K562 (cell line): ENCODE measurements at places on chromosomes 2 and 18. TPM values are rescaled to one million over a fixed set of nuclear protein-coding genes. Genes with fewer than 3 reads are reported as not detected.

The PFN4 gene
- total RNA-seq = 0.16 and 0.56 TPM in 2 replicates

- H3K4me3 ChIP-seq = no peak overlapping the region
- no peaks in the 10 kb centered on the region for H3K4me1 ChIP-seq
- H3K27me3 ChIP-seq = no peaks in the 10 kb centered on the region
Observed at GRCh38 chr2:160826496-160826895, 332.9 kb upstream of the RBMS1 start.

GRCh38 chr2:187055463-187055862 lies 206.5 kb upstream of the ZSWIM2 start:
- H3K36me3 ChIP-seq = no peaks in the 10 kb centered on the region
- H3K27ac ChIP-seq = no peak overlapping the region

The ELOA2 gene
- total RNA-seq = not detected in 2 replicates

- H3K4me3 ChIP-seq = no peak overlapping the region
- no peak for DNase-seq
Observed at GRCh38 chr2:98457045-98457696, 12.5 kb downstream of the INPP4A start.

GRCh38 chr2:9778471-9779316 lies 64.6 kb upstream of the TAF1B start:
- DNase-seq = no peak
- H3K4me1 ChIP-seq = peaks cover 21% of the 10 kb centered on the region; the same call in 1 of the 2 replicates
- no peaks in the 10 kb centered on the region for H3K36me3 ChIP-seq
- no peaks in the 10 kb centered on the region; the same call in 2 of the 3 replicates for H3K27me3 ChIP-seq
- no peak overlapping the region for H3K27ac ChIP-seq

The FAP gene
- total RNA-seq = not detected in 2 replicates

DNA sequence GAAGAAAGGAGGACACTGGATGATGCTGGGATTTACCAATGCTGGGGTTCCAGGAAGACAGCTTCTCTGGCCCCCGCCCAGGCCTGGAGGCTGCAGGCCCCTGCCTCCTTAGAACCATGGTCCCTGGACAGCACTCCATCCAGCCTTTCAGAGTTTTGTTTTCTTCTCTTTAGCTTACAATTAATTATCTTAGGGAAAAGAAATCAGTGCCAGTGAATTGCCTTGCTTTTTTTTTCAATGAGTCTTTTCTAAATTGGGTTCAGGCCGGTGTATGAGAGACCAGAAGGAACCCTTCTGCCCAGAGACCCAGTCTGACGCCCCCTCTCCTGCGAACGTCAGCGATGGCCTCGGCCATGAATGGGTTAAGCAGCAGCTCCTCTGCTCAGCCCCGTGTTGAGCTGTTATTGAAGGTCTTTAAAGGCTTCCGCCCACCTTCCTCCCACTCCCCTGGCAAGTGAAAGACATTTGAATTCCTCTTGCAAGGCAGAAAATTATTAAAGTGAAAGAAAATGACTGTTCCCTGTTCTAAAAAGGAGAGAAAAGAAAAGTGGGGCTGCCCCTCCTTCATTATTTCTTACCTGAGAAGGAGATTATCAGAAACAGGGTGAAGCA lies 65.7 kb upstream of the CHMP1B start:
- peaks cover 19% of the 10 kb centered on the region; the same call in 2 of the 3 replicates for H3K27me3 ChIP-seq
- H3K4me1 ChIP-seq = no peaks in the 10 kb centered on the region
- DNase-seq = no peak
- H3K4me3 ChIP-seq = no peak overlapping the region

DNA sequence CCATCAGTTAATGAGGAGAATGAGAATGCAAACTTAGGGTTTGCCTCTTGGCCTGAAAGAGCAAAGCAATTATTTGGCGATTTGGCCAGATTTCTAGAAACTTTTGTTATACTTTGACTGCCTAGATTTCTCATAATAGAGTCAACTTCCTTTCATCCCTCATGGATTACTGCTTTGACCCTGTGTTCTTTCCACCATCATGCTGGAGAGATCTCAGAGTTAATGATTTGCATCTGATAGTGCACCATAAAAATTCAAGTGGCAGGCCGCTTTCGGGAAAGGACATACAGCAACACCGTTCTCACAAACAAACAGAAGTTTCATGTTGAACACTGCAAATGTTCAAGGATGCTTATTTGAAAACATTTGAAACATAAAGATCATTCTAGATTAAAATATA lies 143.7 kb upstream of the ZFP36L2 start:
- H3K36me3 ChIP-seq = no peaks in the 10 kb centered on the region
- H3K27me3 ChIP-seq = no peaks in the 10 kb centered on the region
- H3K27ac ChIP-seq = no peak overlapping the region
- no peak overlapping the region for H3K4me3 ChIP-seq

The GKN2 gene
- total RNA-seq = not detected in 2 replicates

The FAM110C gene
- 0.04 TPM in 1 of 2 replicates, not detected in the other for total RNA-seq

DNA sequence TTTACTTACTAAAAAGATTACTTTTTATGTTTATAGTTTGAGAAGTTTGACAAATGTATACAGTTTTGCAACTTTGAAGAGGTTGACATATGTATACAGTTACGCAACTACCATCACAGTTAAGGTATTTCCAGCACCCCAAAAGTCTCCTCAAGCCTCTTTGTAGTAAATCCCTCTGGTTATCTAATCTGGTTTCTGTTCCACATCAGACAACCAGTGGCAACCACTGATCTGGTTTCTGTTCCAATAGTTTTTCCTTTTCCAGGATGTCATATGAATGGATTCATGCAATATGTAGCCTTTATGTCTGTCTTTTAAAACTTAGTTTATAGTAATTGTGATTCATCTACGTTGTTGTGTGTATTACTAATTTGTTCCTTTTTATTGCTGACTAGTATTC lies 23.5 kb downstream of the IFIH1 start:
- no peak overlapping the region for H3K4me3 ChIP-seq
- DNase-seq = no peak
- H3K27ac ChIP-seq = no peak overlapping the region
- H3K27me3 ChIP-seq = no peaks in the 10 kb centered on the region
- no peaks in the 10 kb centered on the region for H3K4me1 ChIP-seq
- no peaks in the 10 kb centered on the region for H3K36me3 ChIP-seq

The SERPINB4 gene
- not detected in 2 replicates for total RNA-seq

The MC4R gene
- not detected in 2 replicates for total RNA-seq

The TOGARAM2 gene
- not detected in 2 replicates for total RNA-seq

DNA sequence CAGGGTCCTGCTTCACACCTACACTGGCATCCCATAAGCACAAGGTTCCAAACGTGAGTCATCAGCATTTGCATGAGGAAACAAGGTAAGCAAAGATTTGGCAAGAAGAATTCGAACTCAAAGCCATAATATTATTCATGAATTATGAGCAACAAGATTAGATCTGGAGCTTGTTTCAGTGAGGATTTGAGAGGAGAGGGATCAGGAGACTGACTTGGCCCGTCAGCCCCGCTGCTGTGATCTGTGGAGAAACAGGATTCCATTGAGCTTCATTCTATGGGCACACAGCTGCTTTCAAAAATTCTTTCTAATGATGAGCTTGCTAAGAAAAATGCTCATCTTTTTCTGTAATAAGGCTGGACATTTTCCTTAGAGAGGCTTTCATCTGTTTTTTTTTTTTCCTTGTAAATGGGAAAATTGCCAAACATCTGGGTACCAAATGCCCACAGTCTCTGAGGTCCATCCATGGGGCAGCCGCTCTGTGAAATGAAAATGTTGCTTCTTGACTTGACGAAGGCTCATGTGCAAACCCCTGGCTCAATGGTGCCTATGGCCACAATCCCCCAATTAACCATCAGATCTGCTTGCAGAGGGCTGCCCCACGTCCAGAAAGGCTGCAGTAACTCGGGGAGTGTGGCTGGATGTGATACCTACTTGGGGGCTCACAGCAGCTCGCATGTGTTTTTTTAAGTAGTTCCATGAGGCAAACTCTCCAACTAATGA lies 179.3 kb downstream of the TMEM18 start:
- H3K36me3 ChIP-seq = no peaks in the 10 kb centered on the region
- no peak overlapping the region for H3K4me3 ChIP-seq
- no peaks in the 10 kb centered on the region for H3K4me1 ChIP-seq
- no peak for DNase-seq
- peaks cover 6% of the 10 kb centered on the region; the same call in 2 of the 3 replicates for H3K27me3 ChIP-seq

- H3K4me3 ChIP-seq = no peak overlapping the region
- DNase-seq = no peak
- H3K27me3 ChIP-seq = no peaks in the 10 kb centered on the region
- H3K36me3 ChIP-seq = no peaks in the 10 kb centered on the region
Observed at GRCh38 chr2:168639441-168639898, 163.0 kb upstream of the NOSTRIN start.

The ZSWIM2 gene
- total RNA-seq = not detected in 2 replicates

- H3K36me3 ChIP-seq = peaks cover 7% of the 10 kb centered on the region; the same call in 1 of the 3 replicates
- H3K4me1 ChIP-seq = no peaks in the 10 kb centered on the region
- H3K27ac ChIP-seq = no peak overlapping the region
- no peak for DNase-seq
- H3K4me3 ChIP-seq = no peak overlapping the region
Observed at GRCh38 chr2:46424937-46425336, 54.4 kb upstream of the TMEM247 start.

The RAB6C gene
- total RNA-seq = not detected in 2 replicates

DNA sequence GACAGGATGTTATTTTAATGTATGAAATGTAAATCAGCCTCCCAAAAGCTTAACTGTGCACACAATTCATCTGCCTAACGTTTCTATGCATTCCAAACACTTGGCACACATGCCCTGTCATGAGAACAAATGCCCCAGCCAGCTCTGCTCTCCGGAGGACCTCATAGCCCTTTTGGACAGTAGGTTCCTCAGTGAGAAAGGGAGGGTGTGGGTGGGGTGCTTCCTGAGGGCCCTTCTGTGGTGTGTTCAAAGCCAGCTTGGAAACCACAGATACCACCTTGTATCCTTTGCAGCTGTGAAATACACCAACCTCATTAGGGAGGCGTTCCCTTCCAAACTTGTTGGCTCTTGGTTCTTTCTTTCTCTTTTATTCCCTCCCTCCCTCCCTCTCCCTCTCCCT lies 102.2 kb upstream of the ASB18 start:
- peaks cover 30% of the 10 kb centered on the region for H3K27me3 ChIP-seq
- no peak for DNase-seq
- H3K27ac ChIP-seq = no peak overlapping the region

DNA sequence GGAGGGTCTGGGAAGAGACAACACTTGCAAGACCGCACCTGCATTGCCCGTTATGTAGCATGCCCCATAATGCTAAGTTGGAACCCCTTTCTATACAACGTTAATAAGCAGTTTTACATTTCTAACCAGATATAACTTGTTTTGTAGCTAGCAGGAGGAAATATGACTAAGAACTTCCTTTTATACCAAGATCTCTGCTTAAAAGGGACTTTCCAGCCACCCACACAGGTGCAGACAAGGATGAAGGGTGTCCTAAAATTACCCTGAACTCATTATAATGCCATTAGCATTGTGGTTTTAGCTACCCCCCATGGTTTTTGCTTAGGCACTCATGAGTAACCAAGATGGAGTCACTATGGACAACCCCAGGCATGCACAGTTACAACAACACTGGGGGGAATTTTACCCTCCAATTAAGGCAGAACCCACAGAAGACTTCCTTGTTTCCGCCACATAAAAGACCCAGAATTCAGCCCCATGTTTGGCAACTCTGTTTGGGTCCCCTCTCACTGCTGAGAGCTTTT lies 362.8 kb downstream of the CBLN2 start:
- H3K36me3 ChIP-seq = no peaks in the 10 kb centered on the region
- H3K27ac ChIP-seq = no peak overlapping the region
- no peak for DNase-seq

- H3K4me1 ChIP-seq = no peaks in the 10 kb centered on the region; the same call in 1 of the 2 replicates
- H3K4me3 ChIP-seq = no peak overlapping the region
- H3K27ac ChIP-seq = no peak overlapping the region
- DNase-seq = no peak
- peaks cover 96% of the 10 kb centered on the region for H3K36me3 ChIP-seq
Observed at GRCh38 chr18:74154716-74155115, 6.4 kb downstream of the TIMM21 start.

GRCh38 chr2:237315170-237315828 lies 98.7 kb downstream of the COL6A3 start:
- no peaks in the 10 kb centered on the region for H3K36me3 ChIP-seq
- no peaks in the 10 kb centered on the region for H3K27me3 ChIP-seq
- no peak for DNase-seq
- no peak overlapping the region for H3K4me3 ChIP-seq
- H3K27ac ChIP-seq = no peak overlapping the region

The PROKR1 gene
- 0.18 and 0.22 TPM in 2 replicates for total RNA-seq

DNA sequence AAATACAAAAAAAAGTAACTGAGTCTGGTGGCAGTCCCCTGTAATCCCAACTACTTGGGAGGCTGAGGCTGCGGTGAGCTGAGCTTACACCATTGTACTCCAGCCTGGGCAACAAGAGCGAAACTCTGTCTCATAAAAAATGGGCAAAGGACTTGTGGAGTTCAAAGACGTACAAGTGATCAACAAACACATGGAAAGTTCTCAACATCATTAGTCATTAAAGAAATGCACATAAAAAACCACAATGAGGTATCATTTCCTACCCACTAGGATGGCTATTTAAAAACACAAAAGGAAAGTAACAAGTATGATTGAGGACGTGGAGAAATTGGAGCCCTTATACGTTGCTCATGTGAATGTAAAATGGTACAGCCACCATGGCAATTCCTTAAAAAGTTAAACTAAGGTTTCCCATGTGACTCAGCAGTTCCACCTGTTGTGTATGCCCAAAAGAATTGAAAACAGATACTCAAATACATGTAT lies 52.3 kb downstream of the RAB10 start:
- H3K4me1 ChIP-seq = peaks cover 2% of the 10 kb centered on the region; the same call in 2 of the 3 replicates
- no peak for DNase-seq
- no peaks in the 10 kb centered on the region for H3K27me3 ChIP-seq

The ABCG8 gene
- total RNA-seq = not detected in 2 replicates

- DNase-seq = no peak
- H3K27ac ChIP-seq = no peak overlapping the region
- no peak overlapping the region for H3K4me3 ChIP-seq
- H3K36me3 ChIP-seq = no peaks in the 10 kb centered on the region
- H3K4me1 ChIP-seq = no peaks in the 10 kb centered on the region
Observed at GRCh38 chr18:55523001-55523400, 65.0 kb downstream of the TCF4 start.

- H3K27me3 ChIP-seq = no peaks in the 10 kb centered on the region
- no peak overlapping the region for H3K4me3 ChIP-seq
- peaks cover 18% of the 10 kb centered on the region; the same call in 1 of the 3 replicates for H3K36me3 ChIP-seq
- no peaks in the 10 kb centered on the region for H3K4me1 ChIP-seq
- no peak overlapping the region for H3K27ac ChIP-seq
Observed at GRCh38 chr18:58373481-58373880, 255.4 kb downstream of the ALPK2 start.

The ASB18 gene
- total RNA-seq = not detected in 2 replicates

The COLEC12 gene
- 0.04 TPM in 2 replicates for total RNA-seq

The RALB gene
- total RNA-seq = 30.9 and 31.6 TPM in 2 replicates

- H3K4me1 ChIP-seq = peaks cover 4% of the 10 kb centered on the region; the same call in 2 of the 3 replicates
- no peaks in the 10 kb centered on the region for H3K27me3 ChIP-seq
- DNase-seq = no peak
- H3K4me3 ChIP-seq = no peak overlapping the region
Observed at GRCh38 chr2:96959406-96960110, 26.8 kb downstream of the FAM178B start.

The STARD6 gene
- total RNA-seq = not detected in 2 replicates

- H3K36me3 ChIP-seq = no peaks in the 10 kb centered on the region
- peaks cover 22% of the 10 kb centered on the region for H3K27me3 ChIP-seq
Observed at GRCh38 chr2:29314816-29315571, 199.8 kb downstream of the CLIP4 start.
